Hippocampal formation (tissue), 2 donors: ENCODE measurements at places on chromosomes 11 and 22.

GRCh38 chr11:94089341-94089740, 39.3 kb upstream of the PANX1 start:
- DNase-seq = no peak

- DNase-seq = no peak
Observed at GRCh38 chr11:76621868-76622267, 48.7 kb downstream of the LRRC32 start.

GRCh38 chr22:22554587-22555284, 4.3 kb downstream of the PRAME start:
- DNase-seq = no peak

- no peak for DNase-seq
Observed at GRCh38 chr11:63505857-63506528, at the start of gene LGALS12. Gene LGALS12, plus strand, starts transcription at chr11:63506084. Its CDS starts 375 bp downstream, at chr11:63506459.

DNA sequence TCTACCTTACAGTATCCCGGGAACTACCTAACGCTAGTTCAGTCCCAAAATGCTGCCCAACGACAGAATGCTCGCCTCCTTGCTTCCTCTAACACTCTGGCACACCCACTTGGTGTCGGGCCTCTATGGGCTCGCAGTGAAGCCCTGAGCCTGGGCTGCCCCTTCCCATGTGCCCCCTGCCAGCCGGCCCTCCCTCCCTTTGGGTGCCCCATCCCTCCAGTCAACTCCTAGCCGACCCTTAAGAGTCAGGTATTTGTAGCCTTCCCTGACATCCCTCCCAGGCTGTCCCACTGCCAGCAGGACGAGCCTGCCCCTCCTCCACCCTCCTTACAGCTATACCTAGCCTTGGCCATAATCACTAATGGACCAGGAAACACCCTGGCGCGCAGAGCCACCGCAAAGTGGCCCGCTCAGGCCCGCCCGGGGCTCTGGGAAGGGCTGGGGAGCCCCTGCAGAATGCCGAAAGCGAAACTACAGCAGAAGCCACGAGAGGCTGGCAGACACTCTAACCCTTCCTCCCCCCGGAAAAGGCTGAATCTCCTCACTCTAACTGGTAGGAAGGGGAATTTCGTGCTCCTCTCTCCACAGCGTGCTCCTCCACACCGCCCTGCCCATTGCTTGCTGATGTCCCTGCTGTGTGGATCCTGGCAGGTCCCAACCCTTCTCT, 8.2 kb downstream of the CBX7 start:
- DNase-seq = no peak

DNA sequence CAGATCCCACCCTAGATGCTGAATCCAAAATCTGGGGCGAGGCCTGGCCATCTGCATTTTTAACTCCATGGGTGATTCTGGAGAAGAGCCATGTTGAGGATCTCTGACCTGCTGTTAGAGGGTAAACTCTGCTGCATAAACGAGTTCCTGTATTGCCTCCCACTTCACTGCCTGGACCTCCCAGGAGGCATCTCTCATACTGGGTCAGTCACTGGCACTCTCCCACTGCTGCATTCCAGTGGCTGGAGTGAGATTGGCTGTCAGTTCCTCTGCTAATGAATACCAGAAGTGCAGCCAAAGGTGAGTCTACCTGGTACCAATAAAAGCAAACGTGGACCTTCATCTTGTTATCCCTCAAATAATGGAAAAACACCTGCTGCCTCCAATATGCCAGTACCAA, 10.3 kb downstream of the POLDIP3 start:
- no peak for DNase-seq

DNA sequence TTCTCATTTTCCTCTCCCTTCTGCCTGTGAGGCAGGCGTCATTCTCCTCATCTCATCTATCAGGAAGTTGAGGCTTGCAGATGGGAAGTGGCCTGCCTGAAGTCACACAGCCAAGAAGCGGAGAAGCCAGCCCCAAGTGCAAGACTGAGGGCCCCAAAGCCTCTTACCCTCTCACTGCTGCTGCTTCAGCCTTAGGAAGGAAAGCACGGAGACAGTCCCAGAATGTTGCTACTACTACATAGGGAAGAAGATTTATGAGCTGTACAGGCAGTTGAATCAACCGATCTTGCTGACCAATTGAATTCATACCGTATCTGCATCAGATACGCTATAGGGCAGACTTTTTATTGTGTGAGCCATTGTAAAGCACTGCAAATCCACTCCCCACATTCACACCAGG, 89.0 kb downstream of the CWC15 start:
- no peak for DNase-seq

- no peak for DNase-seq
Observed at GRCh38 chr11:33721426-33721825, 14.8 kb downstream of the CD59 start.

- peak; percentile 35 for DNase-seq
Observed at GRCh38 chr11:81497202-81497804, 1236.4 kb downstream of the FAM181B start.

GRCh38 chr22:47388331-47388730, 625.9 kb downstream of the TBC1D22A start:
- no peak for DNase-seq
